ENCODE measurements at places on chromosomes 4 and X.

GRCh38 chr4:98516042-98516440 is 142.4 kb downstream of the TSPAN5 start:
- DNase-seq, result no peak

DNA sequence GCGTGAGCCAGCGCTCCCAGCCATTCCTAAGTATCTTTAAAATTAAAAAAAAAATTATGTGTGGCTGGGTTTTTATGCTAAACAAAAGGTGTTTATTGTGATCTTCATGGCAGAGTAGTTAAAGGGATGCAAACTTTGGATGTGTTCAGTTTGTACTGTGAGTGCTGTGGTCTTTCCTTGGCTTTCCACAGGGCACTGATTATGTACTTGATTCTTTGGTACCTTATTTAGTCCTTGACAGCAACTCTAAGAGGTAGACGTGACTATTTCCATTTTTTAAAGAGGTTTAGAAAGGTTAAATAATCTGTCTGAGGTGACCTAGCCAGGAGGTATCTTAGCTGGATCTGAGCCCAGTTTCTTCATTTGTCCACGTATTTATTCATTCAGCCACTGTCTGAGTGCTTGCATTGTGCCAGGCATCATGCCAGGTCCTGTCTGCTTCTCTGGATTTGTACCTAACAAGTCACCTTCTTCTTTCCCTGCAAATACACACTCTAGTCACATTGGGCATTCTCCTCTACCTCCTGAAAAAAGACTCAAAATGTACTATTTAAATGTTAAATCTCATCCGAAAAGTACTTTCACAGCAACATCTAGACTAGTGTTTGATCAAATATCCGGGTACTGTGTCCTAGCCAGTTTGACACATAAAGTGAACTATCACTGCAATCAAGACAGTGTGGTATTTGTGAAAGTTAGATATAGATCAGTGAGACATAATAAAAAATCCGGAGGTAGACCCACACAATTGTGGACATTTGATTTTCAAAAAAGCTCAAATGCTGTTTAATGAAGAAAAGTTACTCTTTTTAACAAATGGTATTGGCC is 31.5 kb downstream of the WWC2 start:
- DNase-seq, result no peak

GRCh38 chrX:124028182-124028581 is 66.7 kb downstream of the STAG2 start:
- no peak for DNase-seq

DNA sequence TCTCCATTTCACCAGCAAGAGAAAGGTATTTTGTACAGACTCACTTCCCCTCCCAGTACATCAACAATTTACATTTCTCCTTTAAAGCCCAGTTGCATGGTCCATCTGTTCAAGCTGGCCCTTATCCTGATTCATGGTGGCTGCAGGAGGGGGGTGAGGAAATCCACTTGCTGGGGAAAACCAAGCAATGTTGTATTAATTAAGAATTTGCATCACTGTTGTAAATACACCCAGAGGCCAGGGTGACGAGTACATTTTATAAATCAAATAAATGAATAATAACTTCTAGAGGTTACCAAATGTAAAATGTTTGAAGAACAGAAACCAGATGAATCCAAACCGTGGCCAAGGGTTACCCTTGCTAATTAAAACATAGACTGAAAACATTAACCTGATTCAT is 395.9 kb upstream of the INTU start:
- no peak for DNase-seq

DNA sequence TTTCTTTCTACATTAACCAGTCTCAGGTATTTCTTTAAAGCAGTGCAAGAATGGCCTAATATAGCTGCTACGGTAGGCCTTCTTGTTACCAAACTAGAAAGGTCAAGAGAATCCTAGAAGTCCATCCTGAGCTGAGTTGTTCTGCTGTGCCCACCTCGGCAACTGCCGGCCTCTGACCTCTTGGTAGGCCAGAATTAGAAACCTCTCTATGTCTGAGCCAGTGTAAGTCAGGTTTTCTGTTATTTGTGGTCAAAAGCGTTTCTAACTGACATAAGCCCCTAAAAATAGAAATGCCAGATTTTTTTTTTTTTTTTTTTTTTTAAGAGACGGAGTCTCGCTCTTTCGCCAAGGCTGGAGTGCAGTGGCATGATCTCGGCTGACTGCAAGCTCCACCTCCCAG is 43.1 kb downstream of the SOWAHB start:
- no peak for DNase-seq

DNA sequence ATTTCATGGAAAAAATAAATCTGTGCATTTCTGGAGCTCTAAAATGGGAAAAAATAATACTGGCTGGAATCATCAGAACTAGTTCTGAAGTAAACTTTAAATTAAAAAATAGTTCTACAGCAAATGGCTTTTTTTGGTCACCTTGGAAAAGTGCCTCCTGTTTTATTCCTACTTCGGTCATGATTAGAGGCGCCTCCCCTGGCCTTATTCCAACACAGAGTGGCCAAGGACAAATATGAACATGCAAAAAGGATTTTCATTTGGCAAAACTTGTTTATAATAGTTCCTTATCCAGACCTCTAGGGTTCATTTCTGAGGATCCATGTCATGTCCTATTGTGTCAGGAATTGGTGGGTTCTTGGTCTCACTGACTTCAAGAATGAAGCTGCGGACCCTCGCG is 11.1 kb upstream of the KLF8 start:
- DNase-seq, result no peak

DNA sequence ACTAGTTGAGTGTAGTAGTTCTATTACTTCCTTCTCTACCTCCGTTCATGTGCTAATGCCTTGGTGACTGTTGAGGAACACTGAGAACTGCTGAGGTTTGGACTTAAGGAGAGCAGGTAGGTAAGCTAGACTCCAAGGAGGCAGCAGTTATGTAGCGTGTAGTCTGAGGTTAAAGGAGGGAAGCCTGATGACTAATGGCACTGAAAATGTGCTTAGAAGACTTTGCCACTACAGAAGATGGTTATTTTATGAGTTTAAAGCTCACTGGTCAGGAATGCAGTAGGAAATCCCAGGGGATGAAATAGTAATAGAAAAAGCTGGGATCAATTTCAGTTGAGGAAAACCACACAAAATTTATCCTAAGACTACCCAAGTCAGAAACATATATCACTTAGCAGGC is 1077.3 kb downstream of the RAPGEF2 start:
- no peak for DNase-seq

GRCh38 chr4:81984746-81985145 is 389.0 kb downstream of the HNRNPD start:
- no peak for DNase-seq

GRCh38 chrX:53940180-53940579 is 104.1 kb downstream of the PHF8 start:
- DNase-seq, result no peak

DNA sequence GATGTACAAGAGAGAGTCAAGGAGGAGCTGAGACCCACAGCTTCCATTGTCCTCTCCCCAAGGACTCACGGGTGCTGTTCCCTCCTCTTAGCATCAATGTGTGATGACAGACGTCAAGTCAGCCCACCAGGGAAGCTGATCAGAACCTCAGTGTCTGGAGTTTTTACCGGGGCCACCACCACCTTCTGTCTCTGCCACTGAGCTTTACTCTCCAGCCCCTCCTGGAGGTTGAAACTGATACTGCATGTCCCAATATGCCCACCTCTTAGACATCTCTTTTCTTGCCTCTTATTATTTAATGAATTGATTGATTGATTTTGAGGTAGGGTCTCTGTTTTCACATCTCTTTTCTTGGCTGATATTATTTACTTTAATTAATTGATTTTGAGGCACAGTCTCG is 10.3 kb upstream of the AKAP17A start:
- no peak for DNase-seq

GRCh38 chr4:108830509-108831244 is 67.8 kb upstream of the ETNPPL start:
- DNase-seq, result no peak

DNA sequence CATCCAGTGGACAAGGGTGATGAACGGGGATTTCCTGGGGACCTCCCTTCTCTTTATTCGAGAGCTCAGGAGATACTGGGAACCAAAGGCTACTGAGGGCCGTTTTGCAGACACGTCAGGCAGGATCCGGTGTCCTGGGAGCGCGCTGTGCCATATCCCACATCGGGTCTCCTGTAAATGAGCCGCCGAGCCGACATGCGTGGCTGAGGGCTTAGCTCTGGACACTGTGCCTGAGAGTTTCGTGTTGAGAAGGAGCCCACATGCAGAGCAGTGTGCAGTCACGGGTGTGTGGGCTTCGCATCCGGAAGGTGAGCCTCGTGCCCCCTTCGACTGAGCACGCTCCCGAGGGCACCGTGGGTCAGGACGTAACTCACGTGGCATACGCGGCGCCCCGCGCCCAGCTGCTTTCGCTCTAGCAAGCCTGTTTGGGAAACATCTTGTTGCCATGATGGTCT is 28.5 kb upstream of the HGFAC start:
- DNase-seq, result peak; percentile 38

- DNase-seq, result no peak
Measured at GRCh38 chr4:185143601-185143969, 519 bp downstream of the SLC25A4 start.

DNA sequence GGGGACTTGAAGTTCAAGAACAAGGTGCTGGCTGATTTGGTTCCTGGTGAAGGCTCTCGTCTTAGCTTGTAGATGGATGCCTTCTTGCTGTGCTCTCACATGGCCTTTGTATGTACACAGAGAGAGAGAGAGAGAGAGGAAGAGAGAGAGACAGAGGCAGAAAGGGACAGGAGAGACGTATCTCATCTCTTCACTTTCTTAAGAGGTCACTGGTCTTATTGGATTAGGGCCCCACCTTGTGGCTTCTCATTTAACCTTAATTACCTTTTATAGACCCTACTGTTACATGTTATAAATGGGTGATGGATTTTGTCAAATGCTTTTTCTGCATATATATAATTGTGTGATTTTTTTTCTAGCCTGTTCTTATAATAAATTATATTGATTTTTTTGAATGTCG is 1444.2 kb downstream of the ADGRL3 start:
- no peak for DNase-seq

DNA sequence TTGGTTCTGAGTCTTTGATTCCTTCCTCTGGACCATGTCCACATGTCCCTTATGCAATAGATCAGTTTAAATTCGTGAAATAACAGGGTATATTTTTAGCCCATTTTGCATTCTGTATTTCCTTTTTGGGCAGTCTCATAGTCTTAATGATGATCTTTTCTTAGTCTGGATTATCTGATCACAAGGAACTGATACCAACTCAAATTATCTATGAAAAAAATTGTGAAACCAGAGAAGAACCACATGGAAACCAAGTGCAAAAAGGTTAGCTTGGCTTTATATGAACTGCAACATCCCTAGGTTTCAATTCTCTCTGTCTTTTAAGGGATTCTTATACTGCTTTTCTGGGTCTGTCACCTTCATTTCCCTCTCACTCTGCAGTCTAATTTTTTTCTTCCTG is 608.6 kb upstream of the AADAT start:
- DNase-seq, result no peak

DNA sequence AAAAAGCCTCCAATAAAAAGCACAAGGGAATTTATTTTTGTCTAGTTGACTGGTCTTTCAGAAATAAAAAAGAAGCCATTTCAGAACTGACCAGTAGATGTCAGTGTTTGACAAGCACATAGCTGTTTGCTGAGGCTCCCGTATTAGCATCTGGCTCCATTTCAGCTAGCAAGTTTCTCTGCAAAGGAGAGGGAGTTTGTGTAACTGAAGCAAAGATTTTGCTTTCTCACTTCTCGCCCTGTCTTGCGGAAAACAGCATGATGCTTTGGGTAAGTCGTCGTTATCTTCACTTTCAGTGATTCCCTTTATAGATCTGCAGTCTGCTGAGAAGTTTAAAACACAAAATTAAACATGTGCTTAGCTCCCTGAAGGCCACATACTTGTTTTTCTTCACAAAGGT is 85.5 kb downstream of the CT47B1 start:
- DNase-seq, result peak; percentile 15

DNA sequence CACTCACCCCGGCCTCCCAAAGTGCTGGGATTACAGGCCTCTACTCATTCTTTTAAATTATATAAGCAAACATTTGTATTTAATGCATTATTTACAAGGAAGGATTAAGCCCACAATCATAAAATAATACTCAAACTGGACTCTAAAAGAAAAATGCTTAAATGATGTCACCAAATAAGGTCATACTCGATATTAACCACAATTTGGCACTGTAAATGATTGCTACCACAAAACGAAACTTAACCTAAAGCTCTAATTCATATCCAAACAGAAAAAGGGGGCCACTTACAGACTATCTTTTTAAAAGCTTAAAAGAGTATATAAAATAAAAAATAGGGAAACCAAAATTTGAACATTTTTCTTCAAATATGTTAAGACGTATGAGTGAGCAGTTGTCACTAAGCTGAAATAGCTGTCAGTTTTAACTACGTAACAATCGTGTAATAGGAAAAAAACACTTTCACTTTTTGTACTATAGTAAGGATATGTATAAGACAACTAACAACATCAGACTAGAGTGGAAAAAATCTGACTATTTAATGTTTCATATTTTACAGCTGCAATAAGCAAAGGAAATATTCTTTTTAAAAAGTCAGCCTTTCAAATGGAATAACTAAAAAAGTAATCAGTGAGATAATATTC is 108.2 kb upstream of the GPR34 start:
- no peak for DNase-seq

DNA sequence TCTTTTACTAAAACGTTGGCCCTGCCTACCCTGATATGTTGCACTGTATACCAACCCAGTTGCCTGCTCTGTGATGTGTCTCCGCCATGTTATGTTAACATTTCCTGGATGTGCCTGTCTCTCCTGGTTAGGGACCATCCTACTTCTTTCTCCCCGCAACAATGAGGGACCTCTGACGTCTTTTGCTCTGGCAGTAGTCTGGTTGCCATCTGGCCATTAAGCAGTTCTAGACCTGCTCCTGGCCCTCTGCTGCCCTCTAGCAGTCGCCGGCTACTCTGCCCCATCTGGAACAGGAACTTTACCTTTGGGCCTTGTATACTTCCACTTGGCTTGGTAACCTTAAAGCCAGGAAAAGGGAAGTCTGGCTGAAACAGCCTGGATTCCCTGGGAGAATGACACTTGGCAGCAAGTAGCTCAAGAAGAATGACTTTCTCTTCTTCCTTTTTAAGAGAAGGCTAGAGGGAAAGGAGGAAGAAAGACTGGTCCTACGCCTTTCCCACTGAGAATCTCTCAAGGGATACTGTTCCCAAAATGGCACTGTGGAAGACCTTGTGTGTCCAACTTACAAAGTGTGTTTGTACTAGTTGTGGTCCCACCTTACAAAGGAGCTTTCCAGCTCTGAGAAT is 63.5 kb downstream of the GPC3 start:
- no peak for DNase-seq

- no peak for DNase-seq
Measured at GRCh38 chrX:20061855-20062254, 54.9 kb downstream of the MAP7D2 start.

DNA sequence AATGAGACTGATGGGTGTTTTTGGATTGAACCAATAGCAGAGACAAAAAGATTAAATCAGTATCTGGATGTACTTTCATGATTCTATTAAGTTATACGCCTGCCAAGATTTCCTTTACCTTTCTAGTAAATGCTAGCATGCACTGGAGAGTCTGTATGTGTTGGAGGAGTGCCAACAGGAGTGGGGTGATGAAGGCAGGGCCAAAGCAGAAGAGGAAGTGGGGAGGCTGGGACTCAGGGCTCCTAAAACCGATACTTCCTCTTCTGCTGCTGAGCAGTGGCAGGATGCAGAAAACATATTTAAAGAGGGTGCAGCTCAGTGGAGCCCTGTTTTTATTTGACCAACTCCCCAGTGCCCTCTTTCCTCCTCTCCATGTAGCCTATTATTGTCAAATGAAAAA is 5.6 kb downstream of the CYSLTR1 start:
- peak; percentile 13 for DNase-seq

All from ovary (tissue), 10 donors.